ENCODE measurements at places on chromosomes 16 and 17. TPM values are rescaled to one million over a fixed set of nuclear protein-coding genes. Genes with fewer than 3 reads are reported as not detected.

Gene PRRT2
- total RNA-seq, result not detected

GRCh38 chr17:40312131-40312731 is 3.3 kb downstream of the RARA start:
- no peaks in the 10 kb centered on the region for H3K27me3 ChIP-seq
- no peak for DNase-seq
- no peak overlapping the region for H3K4me3 ChIP-seq
- peaks cover 100% of the 10 kb centered on the region for H3K4me1 ChIP-seq
- H3K36me3 ChIP-seq, result no peaks in the 10 kb centered on the region

Gene CCDC200
- not detected for total RNA-seq

Gene TBX2
- 6.4 TPM for total RNA-seq

Gene GSDMA
- total RNA-seq, result not detected

DNA sequence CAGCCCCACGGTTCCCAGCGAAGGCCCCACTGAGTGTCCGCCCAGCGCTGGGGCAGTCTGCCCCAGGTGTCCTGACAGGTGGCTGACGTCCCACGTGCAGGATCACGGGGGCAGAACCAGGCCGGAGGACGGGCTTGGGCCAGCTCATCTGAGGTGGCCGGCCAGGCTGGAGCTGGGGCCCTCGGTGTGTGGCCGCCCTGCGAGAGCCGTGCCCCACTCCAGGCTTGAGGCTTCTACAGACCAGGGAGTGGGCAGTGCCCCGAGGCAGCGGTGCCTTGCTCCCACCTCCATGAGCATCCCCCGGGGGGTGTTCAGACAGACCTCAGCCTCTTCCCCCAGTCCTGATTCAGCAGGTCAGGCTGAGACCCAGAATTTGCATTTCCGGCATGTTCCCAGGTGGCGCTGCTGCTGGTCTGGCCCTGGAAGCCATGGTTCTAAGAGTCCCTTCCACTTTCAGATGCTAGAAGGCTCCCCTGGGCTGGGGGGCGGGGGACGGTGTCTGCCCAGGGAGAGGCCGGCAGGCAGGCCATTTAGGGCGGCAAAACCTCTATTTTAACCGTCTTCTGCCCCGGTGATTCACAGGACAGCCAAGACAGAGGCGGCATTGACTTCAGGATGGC is 35.4 kb upstream of the PABPN1L start:
- DNase-seq, result no peak
- H3K27ac ChIP-seq, result no peak overlapping the region
- peaks cover 9% of the 10 kb centered on the region for H3K27me3 ChIP-seq
- no peaks in the 10 kb centered on the region for H3K4me1 ChIP-seq

- H3K27ac ChIP-seq, result no peak overlapping the region
- no peak for DNase-seq
- H3K27me3 ChIP-seq, result no peaks in the 10 kb centered on the region
- peaks cover 13% of the 10 kb centered on the region for H3K36me3 ChIP-seq
Observed at GRCh38 chr16:21642861-21643260, 9.5 kb downstream of the IGSF6 start.

- peaks cover 74% of the 10 kb centered on the region for H3K27me3 ChIP-seq
- no peak for DNase-seq
- no peaks in the 10 kb centered on the region for H3K36me3 ChIP-seq
- no peak overlapping the region for H3K27ac ChIP-seq
Observed at GRCh38 chr17:39596543-39597267, 11.0 kb downstream of the NEUROD2 start.

Gene FN3K
- total RNA-seq, result not detected

- H3K4me1 ChIP-seq, result peaks cover 39% of the 10 kb centered on the region
- H3K36me3 ChIP-seq, result peaks cover 55% of the 10 kb centered on the region
- no peak for DNase-seq
- no peak overlapping the region for H3K4me3 ChIP-seq
- H3K27ac ChIP-seq, result no peak overlapping the region
Observed at GRCh38 chr16:11582157-11582814, 4.4 kb downstream of the LITAF start.

Gene CACNG3
- not detected for total RNA-seq

Gene MGAT5B
- 14.4 TPM for total RNA-seq

Gene PRSS53
- total RNA-seq, result 2.6 TPM

DNA sequence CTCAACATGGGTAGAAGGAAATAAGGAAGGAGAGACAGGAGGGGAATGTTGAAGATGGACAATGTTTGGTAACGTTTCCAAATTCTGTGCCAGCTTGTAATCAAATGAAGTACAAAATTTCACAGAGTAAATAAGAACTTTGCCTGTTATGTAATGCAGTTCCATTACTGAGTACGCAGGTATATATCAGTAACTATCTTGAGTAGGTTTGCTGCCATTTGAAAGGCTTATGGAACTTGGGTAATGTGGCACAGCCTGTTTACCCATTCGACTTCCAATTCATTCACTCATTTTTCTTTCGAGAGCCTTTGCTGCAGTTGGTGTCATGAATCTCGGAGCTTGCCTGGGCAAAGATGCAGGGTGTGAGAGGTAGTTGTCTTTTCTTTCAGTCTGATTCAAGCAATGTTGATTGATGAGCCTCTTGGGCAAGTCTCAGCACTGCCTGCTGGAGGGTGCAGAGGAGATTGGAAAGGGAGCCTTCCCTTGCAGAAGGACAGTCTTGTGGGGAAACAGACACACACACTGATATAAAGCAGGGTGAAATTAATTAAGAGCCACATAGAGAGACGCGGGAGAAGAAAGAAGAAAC is 53.4 kb downstream of the ZNF18 start:
- H3K4me1 ChIP-seq, result no peaks in the 10 kb centered on the region
- H3K27me3 ChIP-seq, result no peaks in the 10 kb centered on the region
- H3K4me3 ChIP-seq, result no peak overlapping the region
- no peaks in the 10 kb centered on the region for H3K36me3 ChIP-seq
- H3K27ac ChIP-seq, result no peak overlapping the region

- H3K27ac ChIP-seq, result no peak overlapping the region
- DNase-seq, result no peak
- peaks cover 22% of the 10 kb centered on the region for H3K36me3 ChIP-seq
- H3K4me3 ChIP-seq, result no peak overlapping the region
- no peaks in the 10 kb centered on the region for H3K27me3 ChIP-seq
Observed at GRCh38 chr16:31177136-31177535, 2.8 kb upstream of the FUS start.

- H3K36me3 ChIP-seq, result no peaks in the 10 kb centered on the region
- peaks cover 40% of the 10 kb centered on the region for H3K4me1 ChIP-seq
- no peaks in the 10 kb centered on the region for H3K27me3 ChIP-seq
- H3K4me3 ChIP-seq, result no peak overlapping the region
- DNase-seq, result peak; percentile 84
Observed at GRCh38 chr17:69870091-69870530, 204.9 kb upstream of the KCNJ16 start.

- no peaks in the 10 kb centered on the region for H3K27me3 ChIP-seq
- no peak for DNase-seq
- H3K4me1 ChIP-seq, result peaks cover 51% of the 10 kb centered on the region
- H3K36me3 ChIP-seq, result peaks cover 45% of the 10 kb centered on the region
- peak overlapping the region; percentile 94 for H3K27ac ChIP-seq
- H3K4me3 ChIP-seq, result no peak overlapping the region
Observed at GRCh38 chr17:44094701-44095387, 24.3 kb downstream of the G6PC3 start.

DNA sequence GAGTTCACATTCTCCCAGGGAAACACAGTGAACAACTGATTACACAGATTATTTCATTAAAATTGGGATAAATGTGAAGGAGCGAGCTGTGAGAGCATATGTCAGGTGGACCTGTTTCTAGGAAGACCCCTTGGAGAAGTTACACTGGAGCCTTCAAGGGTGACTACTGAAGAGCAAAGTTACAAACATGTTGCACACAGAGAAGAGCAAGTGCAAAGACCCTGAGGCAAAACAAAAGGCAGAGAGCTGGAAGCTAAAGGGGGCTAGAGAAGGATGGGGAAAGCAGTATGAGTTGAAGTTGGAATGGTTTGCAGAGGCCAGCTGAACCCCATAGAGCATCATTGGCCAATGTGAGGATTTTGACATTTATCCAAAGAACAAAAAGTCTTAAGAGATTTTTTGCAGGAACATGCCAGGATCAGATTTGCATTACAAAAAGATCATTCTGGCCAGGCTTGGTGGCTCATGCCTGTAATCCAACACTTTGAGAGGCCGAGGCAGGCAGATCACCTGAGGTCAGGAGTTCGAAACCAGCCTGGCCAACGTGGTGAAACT is 14.1 kb downstream of the PDZD9 start:
- H3K27me3 ChIP-seq, result no peaks in the 10 kb centered on the region
- no peak overlapping the region for H3K27ac ChIP-seq
- peaks cover 39% of the 10 kb centered on the region for H3K36me3 ChIP-seq
- H3K4me3 ChIP-seq, result no peak overlapping the region
- H3K4me1 ChIP-seq, result no peaks in the 10 kb centered on the region

DNA sequence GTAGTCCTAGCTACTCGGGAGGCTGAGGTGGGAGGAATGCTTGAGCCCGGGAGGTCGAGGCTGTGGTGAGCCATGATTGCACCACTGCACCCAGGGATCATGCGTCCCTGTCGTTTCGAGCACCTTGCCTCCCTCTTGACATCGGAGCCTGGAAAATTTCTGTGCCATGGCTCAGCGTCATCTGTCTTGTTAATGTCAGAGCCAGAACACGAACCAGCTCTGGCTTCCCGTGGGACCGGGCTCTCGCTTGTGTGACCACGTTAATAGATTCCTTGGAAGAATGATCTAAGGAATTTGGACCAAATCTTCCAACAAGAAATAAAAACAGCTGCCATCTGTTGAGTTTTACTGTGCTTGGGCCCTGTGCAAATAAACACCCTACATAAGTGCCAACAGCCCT is 117.7 kb downstream of the ABCC1 start:
- H3K4me3 ChIP-seq, result no peak overlapping the region
- no peak for DNase-seq
- H3K27ac ChIP-seq, result no peak overlapping the region
- H3K36me3 ChIP-seq, result peaks cover 63% of the 10 kb centered on the region

DNA sequence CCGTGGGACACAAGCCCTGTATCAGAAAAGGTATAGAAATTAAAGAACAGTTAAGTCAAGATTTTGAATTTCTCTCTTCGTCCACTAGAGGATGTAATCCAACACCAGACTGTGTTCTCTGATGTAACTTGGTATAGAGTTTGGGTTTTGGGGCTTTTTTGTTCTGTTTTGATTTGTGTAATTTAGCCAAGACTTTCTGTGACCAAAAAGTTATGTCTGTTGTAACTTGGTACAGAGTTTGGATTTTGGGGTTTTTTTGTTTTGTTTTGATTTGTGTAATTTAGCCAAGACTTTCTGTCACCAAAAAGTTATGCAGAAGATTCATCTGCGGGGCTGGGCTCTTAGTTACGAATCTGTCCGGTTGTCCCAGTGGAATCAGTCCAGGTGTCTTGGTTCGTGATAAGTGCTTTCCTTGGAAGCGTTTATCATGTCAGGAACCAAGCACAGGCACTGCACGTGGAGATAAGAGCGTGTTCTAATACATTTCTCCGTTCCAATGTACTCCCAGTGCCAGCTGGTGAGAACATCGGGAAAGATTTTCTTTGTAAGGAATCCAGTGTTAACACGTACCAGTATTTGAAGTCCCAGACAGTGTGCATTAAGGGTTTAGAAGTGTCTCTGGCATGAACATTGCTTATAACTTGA is 44.1 kb upstream of the SEC14L1 start:
- DNase-seq, result peak; percentile 63
- no peaks in the 10 kb centered on the region for H3K27me3 ChIP-seq
- H3K4me3 ChIP-seq, result no peak overlapping the region

Gene PPM1E
- 0.45 TPM for total RNA-seq

DNA sequence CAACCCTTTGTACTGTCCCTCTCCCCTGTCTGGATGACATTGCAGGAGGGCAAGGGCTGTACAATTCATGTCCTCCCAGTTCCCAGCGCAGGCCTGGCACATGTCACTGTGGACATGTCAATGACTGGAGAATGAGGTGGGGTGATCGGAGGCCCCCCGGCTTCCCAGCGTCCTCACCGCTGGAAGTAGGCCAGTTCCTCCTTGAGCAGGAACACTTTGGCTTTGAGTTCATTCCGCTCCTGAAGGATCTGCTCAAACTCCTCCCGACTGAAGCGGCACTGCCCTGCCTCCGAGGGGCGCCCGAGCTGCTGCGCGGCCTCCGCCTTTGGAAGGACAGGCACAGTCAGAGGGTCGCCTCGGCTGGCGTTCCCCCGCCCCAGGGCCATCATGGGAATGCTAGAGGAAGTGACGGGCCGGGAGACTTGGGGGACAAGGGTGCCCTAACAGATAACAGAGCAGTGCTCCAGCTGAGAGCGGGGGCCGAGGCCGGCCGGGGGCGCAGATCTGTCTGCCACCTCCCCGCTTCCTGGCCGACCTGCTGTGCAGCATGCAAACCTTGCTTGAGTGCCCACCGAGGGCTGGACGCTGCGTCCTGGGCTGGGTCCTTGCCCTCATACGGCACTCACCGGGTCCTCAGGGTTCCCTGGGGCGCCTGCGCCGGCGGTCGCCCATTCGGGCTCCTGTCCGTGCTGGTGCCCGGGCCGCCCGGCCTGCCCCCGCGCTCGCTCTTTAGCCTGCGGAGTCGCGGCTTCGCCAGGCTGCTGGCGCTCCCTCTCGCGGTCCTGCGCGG is 1.3 kb downstream of the RILP start:
- peak overlapping the region; percentile 26 for H3K4me3 ChIP-seq
- H3K27me3 ChIP-seq, result no peaks in the 10 kb centered on the region
- H3K4me1 ChIP-seq, result peaks cover 40% of the 10 kb centered on the region
- no peak overlapping the region for H3K27ac ChIP-seq
- no peak for DNase-seq

DNA sequence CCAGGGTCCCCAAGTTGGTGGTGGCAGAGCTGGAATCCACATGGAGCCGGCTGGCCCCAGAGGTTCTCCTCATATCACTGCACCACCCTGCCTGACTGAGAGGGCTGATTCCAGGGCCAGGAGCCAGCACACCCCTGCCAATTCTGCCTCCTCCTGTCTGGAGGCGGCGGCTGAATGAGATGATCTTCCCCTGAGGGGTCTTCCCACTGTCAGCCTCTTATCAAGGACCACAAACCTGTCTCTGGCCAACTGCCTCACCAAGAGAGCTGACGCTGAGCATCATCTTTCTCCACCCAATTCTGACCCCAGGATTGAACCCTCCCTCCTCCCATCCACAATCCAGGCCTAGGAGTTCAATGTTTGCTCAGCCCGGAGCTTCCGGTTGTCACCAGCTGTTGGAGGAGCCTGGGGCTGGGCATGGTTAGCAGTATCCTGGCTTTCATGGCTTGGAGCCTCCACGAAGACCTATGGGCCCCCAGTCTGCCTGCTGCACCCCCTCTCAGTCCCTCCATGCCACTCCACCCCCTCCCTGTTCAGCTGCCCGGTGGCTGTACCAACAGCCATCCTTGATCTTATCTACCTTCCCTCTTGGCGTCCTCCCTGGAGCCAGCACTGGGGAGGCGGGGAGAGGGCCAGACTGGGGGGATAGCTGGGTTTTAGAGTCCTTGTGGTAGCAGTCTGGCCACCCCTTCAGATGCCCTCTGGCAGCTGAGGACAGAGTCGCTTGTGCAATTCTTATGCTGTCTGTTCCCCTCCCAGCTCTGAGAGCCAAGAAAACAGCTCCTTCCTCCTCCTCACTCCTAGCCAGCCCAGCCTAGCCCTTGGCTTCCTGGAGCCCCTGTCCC is 25.6 kb downstream of the ABCC3 start:
- 0 out of 2 replicates have a peak, but pooled peaks cover 6% of the 10 kb centered on the region for H3K36me3 ChIP-seq
- H3K4me3 ChIP-seq, result no peak overlapping the region
- H3K27ac ChIP-seq, result peak overlapping the region; percentile 85
- H3K27me3 ChIP-seq, result no peaks in the 10 kb centered on the region

Gene TBX6
- total RNA-seq, result not detected

Gene CLEC18A
- not detected for total RNA-seq

- H3K36me3 ChIP-seq, result no peaks in the 10 kb centered on the region
- H3K4me3 ChIP-seq, result no peak overlapping the region
Observed at GRCh38 chr16:71572497-71573116, 4.3 kb downstream of the TAT start.

- H3K27me3 ChIP-seq, result no peaks in the 10 kb centered on the region
- no peaks in the 10 kb centered on the region for H3K36me3 ChIP-seq
- no peak overlapping the region for H3K4me3 ChIP-seq
- no peak overlapping the region for H3K27ac ChIP-seq
- no peak for DNase-seq
Observed at GRCh38 chr17:70076831-70077230, 1.8 kb downstream of the KCNJ16 start.

Measured in SJSA1 (cell line).